Panc1 (cell line): ENCODE measurements at places on chromosomes 2 and 18. TPM values are rescaled to one million over a fixed set of nuclear protein-coding genes. Genes with fewer than 3 reads are reported as not detected.

The NTSR2 gene
- total RNA-seq, result 0.15 TPM

The TRIM43 gene
- not detected for total RNA-seq

DNA sequence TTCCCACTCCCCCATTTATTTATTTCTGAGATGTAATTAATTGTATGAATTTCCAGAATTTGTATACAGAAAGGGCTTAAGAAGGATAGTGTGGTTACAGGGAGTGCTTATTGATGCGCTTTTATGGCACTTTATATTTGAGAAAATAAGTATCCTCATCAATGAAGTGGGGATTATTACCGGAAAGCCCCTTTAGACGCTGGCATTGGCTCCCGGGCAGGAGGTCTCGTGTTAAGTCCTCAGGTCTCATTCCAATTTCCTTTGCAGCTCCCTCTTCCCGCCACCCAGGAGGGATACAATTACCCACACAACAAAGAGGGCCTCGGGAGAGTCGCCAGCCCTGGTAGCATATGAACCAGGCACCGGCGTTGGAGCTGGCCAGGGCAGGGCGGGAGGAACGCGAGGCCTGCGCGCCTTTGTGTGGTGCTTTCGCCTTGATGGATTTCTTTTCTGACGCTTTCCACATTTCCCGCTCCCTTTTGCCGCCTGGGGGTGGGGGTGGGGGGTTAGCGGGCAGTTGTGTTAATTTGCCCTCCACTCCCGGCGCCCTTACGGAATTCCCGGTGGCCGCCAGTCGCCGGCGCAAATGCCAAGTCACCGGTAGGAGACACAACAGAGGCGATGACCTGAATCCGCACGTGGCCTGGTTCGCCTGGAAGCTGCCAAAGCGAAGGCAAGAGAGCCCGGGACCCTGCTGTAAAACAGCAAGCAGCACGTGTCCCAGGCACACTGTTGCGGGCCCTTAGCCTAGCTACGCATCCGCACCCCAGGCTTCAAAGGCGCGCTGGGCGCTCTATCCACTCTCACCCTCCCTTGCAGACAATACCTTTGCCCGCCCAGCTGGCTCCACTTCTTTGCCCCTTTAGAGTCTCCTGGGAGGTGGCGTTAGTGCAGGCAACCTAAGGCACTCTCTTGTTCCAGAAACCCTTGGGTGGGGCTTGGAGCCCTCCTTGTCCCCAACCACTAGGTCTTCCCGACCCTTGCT lies 3.3 kb downstream of the GAD1 start:
- H3K27me3 ChIP-seq, result no peaks in the 10 kb centered on the region; the same call in 1 of the 2 replicates
- H3K36me3 ChIP-seq, result no peaks in the 10 kb centered on the region
- H3K27ac ChIP-seq, result no peak overlapping the region
- H3K4me3 ChIP-seq, result no peak overlapping the region
- H3K4me1 ChIP-seq, result peaks cover 8% of the 10 kb centered on the region
- DNase-seq, result no peak

- no peak overlapping the region for H3K27ac ChIP-seq
- H3K4me3 ChIP-seq, result no peak overlapping the region
- no peaks in the 10 kb centered on the region for H3K4me1 ChIP-seq
These were observed 139.4 kb downstream of the CYRIA start for GRCh38 chr2:16526193-16526592.

The HOXD12 gene
- 0.13 TPM for total RNA-seq

DNA sequence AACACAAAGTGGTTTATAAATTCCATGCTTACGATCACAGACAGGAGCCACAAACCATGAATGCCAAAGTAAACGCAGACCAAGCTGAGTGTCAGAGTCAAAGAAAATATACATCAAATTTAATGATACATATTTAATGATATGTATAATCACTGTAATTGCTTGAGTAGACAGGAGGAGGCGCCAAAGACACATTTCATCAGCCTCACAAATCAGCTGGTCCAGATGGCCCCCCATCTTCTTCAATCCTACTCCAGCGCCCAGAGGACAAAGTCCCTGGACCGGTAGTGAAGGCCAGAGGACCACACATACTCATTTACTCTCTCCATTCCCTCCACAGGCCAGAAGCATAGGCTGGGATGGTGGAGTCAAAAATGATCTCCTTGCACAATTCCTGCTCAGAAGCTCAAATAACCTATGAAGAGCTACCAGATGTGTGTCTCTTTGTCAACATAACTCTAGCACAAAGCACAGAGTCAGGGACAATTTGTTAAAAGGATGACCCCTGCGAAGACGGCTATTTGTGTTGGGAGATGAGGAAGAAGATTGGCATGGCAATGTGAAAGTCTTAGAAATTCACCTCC lies 149.3 kb upstream of the PGAP1 start:
- no peak for DNase-seq
- H3K4me3 ChIP-seq, result no peak overlapping the region
- H3K36me3 ChIP-seq, result no peaks in the 10 kb centered on the region
- H3K27ac ChIP-seq, result no peak overlapping the region

The ANKRD44 gene
- 7.8 TPM for total RNA-seq

GRCh38 chr2:142714600-142714999 lies 162.9 kb upstream of the KYNU start:
- DNase-seq, result no peak
- H3K4me3 ChIP-seq, result no peak overlapping the region
- no peaks in the 10 kb centered on the region for H3K36me3 ChIP-seq
- no peaks in the 10 kb centered on the region for H3K27me3 ChIP-seq
- no peaks in the 10 kb centered on the region for H3K4me1 ChIP-seq
- no peak overlapping the region for H3K27ac ChIP-seq
